Dermis microvascular lymphatic vessel endothelial cell (primary cell): ENCODE measurements at places on chromosomes 1 and 21. TPM values are rescaled to one million over a fixed set of nuclear protein-coding genes. Genes with fewer than 3 reads are reported as not detected.

LDLRAD1 gene
- not detected in 2 replicates for total RNA-seq

TLR5 gene
- 0.13 and 0.51 TPM in 2 replicates for total RNA-seq

GNAT2 gene
- total RNA-seq, result 0.13 TPM in 1 of 2 replicates, not detected in the other

CRNN gene
- not detected in 2 replicates for total RNA-seq

ACOT11 gene
- total RNA-seq, result 3.2 and 3.3 TPM in 2 replicates

CCDC28B gene
- total RNA-seq, result 16.1 and 24.4 TPM in 2 replicates

ABCB10 gene
- 19.1 and 23.1 TPM in 2 replicates for total RNA-seq

LEMD1 gene
- total RNA-seq, result 0.26 TPM in 1 of 2 replicates, not detected in the other

SUSD4 gene
- total RNA-seq, result under 0.01 and 0.13 TPM in 2 replicates

POU3F1 gene
- under 0.01 TPM in 1 of 2 replicates, not detected in the other for total RNA-seq

LYPD8 gene
- not detected in 2 replicates for total RNA-seq

NUAK2 gene
- total RNA-seq, result 3.1 and 3.5 TPM in 2 replicates

PRR9 gene
- total RNA-seq, result under 0.01 TPM in 1 of 2 replicates, not detected in the other

CNKSR1 gene
- not detected in 2 replicates for total RNA-seq

IGSF3 gene
- total RNA-seq, result 28.4 and 53.7 TPM in 2 replicates

DPT gene
- total RNA-seq, result not detected in 2 replicates

S100A8 gene
- not detected in 2 replicates for total RNA-seq

LAD1 gene
- not detected in 2 replicates for total RNA-seq

DVL1 gene
- total RNA-seq, result 32.6 and 37.2 TPM in 2 replicates

NEGR1 gene
- total RNA-seq, result 0.13 and 0.64 TPM in 2 replicates

DEGS1 gene
- total RNA-seq, result 86.3 and 137 TPM in 2 replicates

GSTM4 gene
- 1.2 and 1.3 TPM in 2 replicates for total RNA-seq

DIO1 gene
- not detected in 2 replicates for total RNA-seq

KRTAP21-2 gene
- not detected in 2 replicates for total RNA-seq

CENPL gene
- total RNA-seq, result 7.2 and 15.0 TPM in 2 replicates

S100A9 gene
- total RNA-seq, result 0.25 and 0.90 TPM in 2 replicates

YARS1 gene
- total RNA-seq, result 65.2 and 73.3 TPM in 2 replicates

IGSF21 gene
- total RNA-seq, result not detected in 2 replicates
